IPS DF 6.9 (cell line): ENCODE measurements at places on chromosomes 7 and 10.

DNA sequence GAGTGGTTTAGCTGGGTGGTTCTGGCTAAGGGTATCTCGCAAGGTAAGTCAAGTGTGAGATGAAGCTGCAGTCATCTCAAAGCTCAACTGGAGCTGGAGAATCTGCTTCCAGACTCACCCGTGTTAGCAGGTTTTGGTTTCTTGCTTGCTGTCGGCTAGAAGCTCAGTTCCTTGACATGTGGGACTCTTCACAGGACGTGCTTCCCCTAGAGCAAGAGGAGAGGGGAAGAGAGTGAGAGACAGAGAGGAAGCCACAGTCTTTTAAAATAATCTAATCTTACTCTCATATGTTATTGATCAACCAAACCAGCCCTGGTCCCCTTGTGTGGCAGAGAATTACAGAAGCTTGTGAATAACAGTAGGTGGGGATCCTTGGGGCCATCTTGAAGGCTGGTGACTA is 199.5 kb downstream of the REEP3 start:
- no peak for DNase-seq

- DNase-seq, result no peak
Measured at GRCh38 chr7:107592361-107593024, 12.4 kb downstream of the BCAP29 start.

DNA sequence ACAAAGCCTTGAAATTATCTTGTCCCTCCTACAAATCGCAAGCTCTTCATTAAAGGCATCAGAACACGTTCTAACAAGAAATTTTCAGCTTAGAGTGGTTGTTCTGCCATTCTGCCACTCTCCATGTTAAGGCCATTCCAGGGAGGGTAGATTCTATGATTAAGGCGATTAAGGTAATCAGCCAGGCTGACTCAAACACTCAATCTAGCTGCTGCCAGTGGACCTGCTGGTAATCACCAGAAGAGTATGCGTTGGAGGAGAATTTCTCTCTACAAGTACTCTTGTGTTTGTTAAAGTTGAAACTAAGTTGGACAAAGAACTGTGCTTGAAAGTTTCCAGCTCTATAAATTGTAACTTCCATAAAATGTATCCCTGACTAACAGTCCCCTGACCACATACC is 149.2 kb upstream of the COL1A2 start:
- DNase-seq, result no peak

DNA sequence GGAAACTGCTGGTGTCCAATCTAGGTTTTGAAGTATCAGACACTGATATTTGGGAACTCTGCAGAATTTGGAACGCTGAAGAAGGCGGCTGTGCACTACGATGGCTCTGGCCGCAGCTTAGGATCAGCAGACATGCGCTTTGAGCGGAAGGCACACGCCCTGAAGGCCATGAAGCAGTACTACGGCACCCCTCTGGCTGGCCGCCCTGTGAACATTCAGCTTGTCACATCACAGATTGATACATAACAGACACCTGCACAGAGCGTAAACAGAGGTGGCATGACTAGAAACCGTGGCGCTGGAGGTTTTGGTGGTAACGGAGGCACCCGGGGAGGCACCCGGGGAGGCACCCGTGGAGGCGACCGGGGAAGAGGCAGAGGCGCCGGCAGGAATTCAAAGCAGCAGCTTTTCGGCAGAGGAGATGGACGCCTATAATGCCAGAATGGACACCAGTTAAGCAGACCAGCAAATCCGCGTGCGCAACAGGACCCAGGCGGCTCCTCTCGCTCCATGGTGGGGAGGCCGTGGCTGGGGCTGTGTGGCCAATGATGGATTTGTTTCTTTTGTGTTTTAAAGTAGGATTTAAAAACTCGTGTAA is 22.2 kb upstream of the CCL24 start:
- no peak for DNase-seq

- DNase-seq, result no peak
Measured at GRCh38 chr7:11175887-11176286, 202.2 kb downstream of the PHF14 start.

DNA sequence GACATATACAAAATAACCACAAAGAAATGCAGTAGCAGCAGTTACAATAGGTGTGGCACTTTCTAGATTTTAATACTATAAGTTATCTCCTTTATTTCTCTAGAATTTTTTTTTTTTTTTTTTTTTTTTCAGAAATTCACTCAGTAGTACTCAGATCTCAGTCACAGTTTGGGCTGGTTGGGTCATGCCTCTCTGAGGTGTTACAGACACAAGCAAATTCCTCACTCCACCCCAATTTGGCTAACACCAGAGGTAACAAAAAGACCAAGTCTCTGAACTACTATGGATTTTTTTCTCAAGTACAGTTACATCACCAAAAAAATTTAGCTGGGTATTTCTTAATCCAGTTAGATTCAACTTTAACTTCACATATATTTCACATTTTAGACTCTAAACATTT is 985.1 kb upstream of the LRRN3 start:
- no peak for DNase-seq

- no peak for DNase-seq
Measured at GRCh38 chr7:142120524-142120923, 9.0 kb downstream of the MGAM2 start.

DNA sequence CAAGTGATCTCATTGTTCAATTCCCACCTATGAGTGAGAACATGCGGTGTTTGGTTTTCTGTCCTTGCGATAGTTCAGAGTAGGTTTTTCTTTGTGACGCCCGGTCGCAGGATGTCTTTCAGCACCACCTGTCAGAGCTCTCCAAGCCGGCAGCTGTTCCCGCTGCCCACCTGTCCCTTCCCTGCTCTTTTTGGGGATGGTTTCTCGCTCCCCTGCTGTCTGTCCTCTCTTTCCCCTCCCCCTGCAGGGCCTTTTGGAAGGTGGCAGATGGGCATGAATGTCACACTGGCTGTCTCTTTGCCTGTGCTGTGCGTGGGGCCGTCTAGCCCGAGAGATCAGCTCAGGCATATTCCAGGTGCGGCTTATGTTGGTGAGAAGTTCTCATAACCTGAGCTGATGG is 137.0 kb downstream of the GRK5 start:
- DNase-seq, result no peak

DNA sequence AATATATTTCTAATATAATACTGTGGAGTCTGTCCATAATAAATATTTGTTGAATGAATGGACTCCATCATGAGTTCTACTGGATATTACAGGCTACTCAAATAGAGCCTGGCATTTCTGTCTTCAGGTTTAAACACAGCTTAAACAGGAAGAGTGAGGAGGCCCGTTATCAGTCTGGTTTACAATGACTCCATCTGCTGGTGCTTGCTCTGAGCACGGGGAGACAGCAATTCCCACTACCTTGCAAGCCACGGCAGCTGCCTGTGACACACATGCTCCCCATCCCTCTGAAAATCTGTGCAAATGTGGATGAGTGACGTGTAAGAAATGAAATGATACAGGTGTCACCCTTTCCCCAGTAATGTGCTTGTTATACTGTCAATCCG is 293.5 kb upstream of the IMMP2L start:
- DNase-seq, result no peak

- no peak for DNase-seq
Measured at GRCh38 chr10:125711110-125711750, 8.3 kb upstream of the EDRF1 start.

- no peak for DNase-seq
Measured at GRCh38 chr10:21214329-21214728, 311.2 kb downstream of the SKIDA1 start.

DNA sequence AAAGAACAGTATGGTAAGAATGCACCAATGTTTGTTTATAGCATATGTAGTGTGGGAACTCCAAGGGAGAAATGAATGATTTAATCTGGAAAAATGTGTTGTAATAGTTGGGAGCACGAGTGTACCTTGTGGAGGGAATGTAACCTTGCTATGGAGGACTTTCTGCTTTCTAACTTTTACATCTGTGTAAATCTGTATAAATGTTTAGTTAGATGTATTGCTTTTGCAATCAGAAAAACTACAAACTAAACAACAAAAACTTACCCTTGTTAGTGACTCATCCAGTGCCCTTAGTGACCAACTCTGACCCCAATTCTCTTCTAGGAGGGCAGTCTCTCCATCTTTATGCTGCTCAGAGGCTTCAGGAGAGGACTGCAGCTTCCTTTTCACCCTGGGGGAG is 89.3 kb downstream of the CCNY start:
- DNase-seq, result no peak

- DNase-seq, result no peak
Measured at GRCh38 chr10:91043173-91043910, 122.5 kb upstream of the ANKRD1 start.

DNA sequence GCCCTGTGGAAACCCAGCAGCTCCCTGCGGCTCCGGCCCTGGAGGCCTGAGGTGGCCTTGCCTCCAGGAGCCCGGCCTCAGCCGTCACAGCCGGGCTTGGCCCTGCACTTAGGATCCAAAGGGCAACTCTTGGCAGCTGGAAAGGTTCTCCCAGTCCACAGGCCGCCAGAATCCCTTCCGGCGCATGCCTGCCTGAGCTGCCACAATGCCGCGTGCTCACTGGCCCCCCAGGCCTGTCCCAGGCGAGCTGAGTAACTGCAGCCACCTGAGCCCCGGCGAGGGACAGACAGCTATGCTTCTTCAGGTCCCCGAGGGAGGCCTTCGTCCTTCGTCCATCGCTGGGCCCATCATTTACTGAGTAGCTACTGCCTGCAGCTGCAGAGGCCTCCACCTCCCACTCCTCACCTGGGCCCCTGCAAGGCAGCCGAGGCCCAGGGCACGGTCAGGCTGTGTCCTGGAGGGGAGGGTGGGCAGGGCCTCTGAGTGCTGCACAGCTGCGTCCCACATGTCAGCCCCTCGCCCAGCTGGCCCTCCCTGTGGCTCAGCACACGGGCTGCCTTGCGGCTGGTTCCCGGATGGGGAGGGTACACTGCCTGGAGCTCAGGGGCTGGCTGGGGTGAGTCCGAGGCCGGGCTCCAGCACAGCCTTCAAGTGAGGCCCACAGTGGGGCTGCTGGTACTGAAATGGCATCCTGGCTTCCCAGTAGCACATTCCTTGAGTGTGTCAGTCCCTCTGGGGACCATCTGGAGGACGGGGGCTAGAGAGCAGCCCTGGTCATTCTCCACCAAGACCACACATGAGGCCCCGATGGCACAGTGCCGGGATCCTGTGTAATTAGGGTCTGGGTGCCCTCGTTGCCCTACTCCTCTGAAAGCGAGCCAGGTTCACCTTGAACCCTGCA is 172.5 kb downstream of the ELFN1 start:
- DNase-seq, result no peak

DNA sequence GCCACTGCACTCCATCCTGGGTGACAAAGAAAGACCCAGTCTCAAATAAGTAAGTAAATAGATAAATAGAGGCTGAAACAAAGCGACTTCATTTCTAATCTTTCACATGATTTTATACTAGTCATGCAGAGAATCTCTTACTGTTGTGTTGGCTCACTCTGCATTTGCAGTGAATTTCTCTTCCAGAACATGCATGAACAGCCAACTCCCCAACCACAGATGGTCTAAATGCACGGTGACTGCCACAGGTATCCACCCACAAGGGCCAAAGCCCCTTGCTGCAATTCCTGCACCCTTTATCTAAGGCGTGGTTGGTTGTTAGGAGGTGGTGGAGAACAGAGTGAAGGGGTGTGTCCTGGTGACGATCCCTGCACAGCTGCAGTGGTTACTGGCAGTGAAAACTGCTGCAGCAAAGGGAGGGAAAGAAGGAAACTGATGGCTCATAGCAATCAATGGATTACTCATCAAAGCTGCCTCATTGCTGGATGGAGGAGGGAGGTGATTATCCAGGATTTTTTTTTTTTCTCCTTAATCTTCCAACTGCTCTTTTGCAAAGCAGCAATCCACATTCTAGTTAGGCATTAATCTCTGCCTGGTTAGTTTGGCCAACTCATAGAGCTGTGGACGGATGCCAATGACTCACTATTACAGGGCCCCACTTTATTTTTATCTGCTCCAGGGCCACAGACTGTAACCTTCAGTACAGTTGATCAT is 50.6 kb downstream of the PRTFDC1 start:
- no peak for DNase-seq

GRCh38 chr10:91604553-91605534 is 28.0 kb downstream of the PPP1R3C start:
- DNase-seq, result no peak

GRCh38 chr10:119408969-119409371 is 133.5 kb downstream of the RGS10 start:
- no peak for DNase-seq

GRCh38 chr10:124698545-124699469 is 45.4 kb downstream of the FAM53B start:
- no peak for DNase-seq

- peak; percentile 70 for DNase-seq
Measured at GRCh38 chr7:76191783-76192240, 9.9 kb upstream of the SRRM3 start.

GRCh38 chr10:16770141-16770540 is 47.1 kb downstream of the RSU1 start:
- DNase-seq, result no peak

- no peak for DNase-seq
Measured at GRCh38 chr7:31962246-31962645, 108.0 kb downstream of the PDE1C start.

DNA sequence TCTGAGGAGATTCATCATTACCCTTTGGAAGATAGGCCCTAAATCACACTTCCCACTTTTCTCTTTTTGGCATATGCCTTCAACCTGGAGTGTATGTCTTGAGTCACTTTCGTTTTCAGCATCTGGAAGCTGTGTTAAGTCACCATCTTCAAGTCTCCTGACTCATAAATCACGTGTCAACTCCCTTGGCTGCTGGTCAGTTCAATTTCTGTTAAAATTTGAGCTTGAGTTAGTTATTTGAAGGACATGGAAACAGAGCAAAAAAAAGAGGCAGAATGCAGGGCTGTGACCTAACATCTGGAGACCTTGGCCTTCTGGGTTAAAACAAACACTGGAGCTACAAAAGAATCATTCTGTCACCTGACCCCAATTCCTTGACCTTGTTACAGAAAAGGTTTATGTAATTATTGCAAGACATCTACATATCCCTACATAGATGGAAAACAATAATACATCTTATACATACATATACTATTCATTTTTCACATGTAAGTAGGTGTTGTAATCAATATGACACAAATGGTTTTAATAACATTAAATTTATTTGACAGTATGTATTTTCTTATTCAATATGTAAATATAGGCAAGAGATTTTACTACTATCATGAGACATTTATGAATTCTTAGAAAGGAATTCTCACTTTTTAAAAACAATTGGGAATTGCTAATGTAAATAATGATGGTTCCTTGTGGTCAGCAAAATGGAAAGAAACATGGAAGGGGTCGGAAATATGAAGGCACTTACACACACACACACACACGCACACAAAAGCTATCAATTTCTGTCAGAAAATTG is 169.7 kb upstream of the PHYHIPL start:
- DNase-seq, result no peak

GRCh38 chr10:29392376-29393021 is 103.6 kb downstream of the LYZL1 start:
- DNase-seq, result peak; percentile 20

- DNase-seq, result no peak
Measured at GRCh38 chr7:40833191-40833887, 698.5 kb downstream of the SUGCT start.

- DNase-seq, result no peak
Measured at GRCh38 chr7:20607216-20607615, 8.3 kb upstream of the ABCB5 start.

GRCh38 chr7:36283181-36283580 is 106.5 kb upstream of the ANLN start:
- no peak for DNase-seq
